ENCODE measurements at places on chromosomes 16 and 17.

DNA sequence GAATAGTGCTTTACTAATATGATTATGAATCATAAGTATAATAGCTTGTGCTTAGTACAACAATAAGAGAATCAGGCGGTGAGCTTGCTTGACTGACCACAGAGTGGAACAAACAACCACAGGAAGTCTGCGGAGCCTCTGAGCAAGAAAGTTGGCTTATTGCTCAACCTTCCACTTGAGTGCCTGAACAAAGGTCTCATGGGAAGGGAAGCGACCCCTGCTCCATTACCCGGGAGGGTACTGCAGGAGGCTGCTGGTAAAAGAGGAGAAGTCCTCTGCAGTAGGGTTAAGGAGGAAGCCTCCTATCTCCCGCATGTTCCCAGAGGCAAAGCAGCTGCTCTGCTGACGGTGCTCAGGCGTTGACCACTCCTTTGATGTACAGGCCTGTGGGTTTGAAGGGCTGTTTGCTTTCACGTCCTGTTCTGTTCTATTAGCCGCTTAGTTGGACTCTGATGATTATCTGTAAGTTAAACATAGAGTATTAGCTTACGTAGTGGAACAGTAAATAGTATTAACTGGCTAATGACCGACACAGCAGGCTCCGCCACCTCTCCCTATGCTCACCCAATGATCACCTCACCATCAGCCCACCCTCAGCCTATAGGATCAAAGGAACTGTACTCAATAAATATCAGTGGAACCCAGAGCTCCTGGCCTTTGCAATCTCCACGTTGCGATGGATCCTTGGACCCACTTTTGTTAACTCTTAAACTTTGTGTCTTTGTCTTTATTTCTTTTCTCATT is 17.5 kb downstream of the ALOX15B start:
- DNase-seq, result peak; percentile 30

DNA sequence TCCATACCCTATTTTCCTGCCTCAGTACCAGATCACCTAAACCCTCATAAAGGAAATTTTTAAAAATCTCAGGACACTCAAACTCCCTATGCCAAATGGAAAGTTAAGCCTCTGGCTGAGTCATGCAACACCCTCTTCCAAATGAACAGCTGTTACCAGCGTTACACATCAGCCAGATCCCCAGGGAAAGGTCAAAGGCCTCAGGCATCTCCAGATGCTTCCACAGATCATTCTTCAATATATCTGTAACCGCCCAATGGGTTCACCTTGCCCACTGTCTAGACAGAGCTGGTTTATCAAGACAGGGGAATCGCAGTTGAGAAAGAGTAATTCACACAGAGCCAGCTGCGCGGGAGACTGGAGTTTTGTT is 29.1 kb upstream of the SHCBP1 start:
- no peak for DNase-seq

- DNase-seq, result no peak
Measured at GRCh38 chr16:59737274-59737673, 1003.2 kb upstream of the GOT2 start.

DNA sequence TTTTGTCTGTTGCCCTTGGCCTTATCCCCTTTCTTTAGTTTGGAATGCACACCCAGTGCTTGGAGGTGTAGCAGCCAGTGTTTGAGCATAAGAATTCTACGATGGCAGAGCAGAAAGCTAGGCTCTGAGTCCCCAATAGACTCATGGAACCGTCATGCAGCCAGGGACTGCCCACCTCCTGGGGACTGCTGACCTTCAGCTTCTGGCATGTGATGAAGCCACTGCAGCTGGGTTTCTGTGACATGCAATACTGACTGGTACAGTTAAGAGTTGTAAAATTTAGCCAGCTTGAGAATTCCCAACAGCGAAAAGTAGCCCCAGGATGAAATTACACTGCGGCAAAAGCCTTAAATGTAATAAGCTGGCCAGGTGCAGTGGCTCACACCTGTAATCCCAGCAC is 9.0 kb upstream of the MAP3K14 start:
- no peak for DNase-seq

- DNase-seq, result no peak
Measured at GRCh38 chr16:27383556-27384243, 18.3 kb upstream of the IL21R start.

DNA sequence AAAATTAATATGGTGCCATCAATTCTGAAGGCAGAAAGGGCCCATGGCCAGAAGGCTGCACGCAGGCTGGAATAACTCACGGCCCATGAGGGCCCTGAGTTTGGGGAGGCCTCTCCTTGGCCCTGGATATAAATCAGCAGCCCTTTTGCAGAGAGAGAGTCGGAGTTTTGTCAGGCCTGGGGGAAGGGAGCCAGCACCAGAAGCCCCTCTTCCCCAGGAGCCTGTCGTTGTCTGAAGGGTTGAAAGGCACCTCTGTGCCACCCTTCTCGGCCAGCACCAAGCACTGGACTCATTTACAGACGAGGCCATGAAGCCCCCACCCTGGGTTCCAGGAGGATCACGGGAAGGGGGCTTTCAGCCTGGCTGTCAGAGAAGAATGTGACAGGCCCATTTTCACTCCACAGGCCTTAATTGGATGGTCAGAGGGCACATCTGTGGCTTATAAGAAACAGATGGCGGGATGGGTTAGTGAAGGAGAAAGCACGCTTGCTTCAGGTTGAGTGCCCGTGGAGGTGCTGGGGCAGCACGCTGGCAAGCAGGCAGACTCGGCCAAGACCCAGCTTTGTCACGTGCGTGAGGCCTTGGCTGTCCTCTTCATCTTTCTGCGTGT is 140.6 kb downstream of the CLEC16A start:
- no peak for DNase-seq

GRCh38 chr17:40833882-40834281 is 11.5 kb upstream of the KRT10 start:
- DNase-seq, result no peak

GRCh38 chr17:58587713-58588117 is 73.3 kb upstream of the MTMR4 start:
- DNase-seq, result peak; percentile 45

DNA sequence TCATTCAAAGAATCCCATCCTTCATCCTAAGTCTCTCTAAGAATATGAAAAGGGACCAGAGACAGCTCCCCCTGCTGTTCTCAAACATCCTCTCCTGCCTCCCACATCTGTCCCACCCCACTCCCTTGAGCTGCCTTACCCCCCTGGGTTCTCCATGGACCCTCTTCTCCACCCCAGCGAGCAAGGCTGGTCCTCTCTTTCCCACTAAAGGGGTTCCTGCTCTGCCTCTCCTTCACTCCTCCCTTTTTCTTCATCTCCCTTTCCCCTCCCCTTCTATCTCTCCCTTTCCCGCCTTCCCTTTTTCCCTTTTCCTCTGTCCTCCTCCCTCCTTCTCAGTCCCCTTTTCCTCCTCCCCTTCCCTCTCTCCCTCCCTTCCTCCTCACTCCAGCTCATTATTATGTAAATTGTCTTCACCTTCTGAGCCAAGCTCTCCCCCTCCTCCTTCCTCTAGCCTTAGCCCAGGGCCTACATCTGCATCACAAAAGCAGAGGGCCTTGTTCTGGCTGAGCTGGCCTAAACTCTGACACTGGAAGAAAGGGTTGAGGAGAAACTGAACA is 90.0 kb downstream of the GNAO1 start:
- no peak for DNase-seq

DNA sequence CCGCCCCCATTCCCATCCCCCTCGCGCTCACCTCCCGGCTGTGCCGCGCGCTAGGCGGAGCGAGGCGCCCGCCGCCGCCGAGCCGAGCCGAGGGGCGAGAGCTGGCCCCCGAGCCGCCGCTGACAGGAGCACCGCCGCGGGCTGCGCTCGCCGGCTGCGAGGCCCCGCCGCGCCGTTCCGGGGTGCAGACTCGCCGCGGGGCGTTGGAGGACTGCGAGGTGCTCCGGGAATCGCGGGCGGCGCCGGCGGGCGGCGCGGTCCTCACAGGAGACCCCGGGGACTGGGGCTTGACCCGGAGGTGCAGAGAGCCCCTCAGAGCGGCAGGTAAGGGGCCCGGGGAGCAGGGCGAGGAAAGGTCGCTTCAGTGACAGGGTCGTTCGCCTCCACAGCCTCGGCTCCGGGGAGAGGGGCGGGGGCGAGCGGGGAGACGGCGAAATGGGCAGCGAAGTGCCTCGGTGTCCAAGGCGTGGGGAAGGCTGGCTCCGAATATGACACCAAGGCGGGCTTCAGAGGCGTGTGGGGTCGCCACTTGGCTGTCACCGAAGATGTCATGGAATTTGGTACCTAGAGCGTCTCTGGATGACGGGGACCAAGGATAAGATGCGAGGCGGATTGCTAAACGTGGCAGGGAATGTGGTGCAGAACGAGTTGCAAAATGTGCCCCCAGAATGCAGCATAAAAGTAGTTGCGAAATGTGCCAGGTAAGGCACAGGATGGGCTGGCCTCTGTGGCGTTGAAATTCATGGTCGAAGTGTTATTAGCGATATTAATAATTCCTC is 580 bp downstream of the TANC2 start:
- peak; percentile 55 for DNase-seq

All from activated T-cell treated with anti-CD3 and anti-CD28 coated beads for 24 hours (primary cell).